ENCODE measurements at places on chromosomes 11 and 22. TPM values are rescaled to one million over a fixed set of nuclear protein-coding genes. Genes with fewer than 3 reads are reported as not detected.

The LTBP3 gene
- total RNA-seq = 106 TPM

The CADM1 gene
- not detected for total RNA-seq

The TEX54 gene
- not detected for total RNA-seq

The THYN1 gene
- 52.2 TPM for total RNA-seq

The SHANK2 gene
- not detected for total RNA-seq

The PRRG4 gene
- 0.63 TPM for total RNA-seq

The TMEM45B gene
- 0.93 TPM for total RNA-seq

The SGSM1 gene
- total RNA-seq = 0.42 TPM

The AQP11 gene
- total RNA-seq = 0.34 TPM

The TSPAN32 gene
- total RNA-seq = 23.1 TPM

The ISX gene
- not detected for total RNA-seq

Data from T-helper 1 cell treated with Interleukin-12 subunit alpha and Interleukin-12 subunit beta and Interleukin-4 antibody, amounts not matched to agents 30 ng/mL and 1 ng/mL, for 36 hours (primary cell).